ENCODE measurements at places on chromosomes 12 and 14. TPM values are rescaled to one million over a fixed set of nuclear protein-coding genes. Genes with fewer than 3 reads are reported as not detected.

The GPRC5D gene
- not detected for total RNA-seq

DNA sequence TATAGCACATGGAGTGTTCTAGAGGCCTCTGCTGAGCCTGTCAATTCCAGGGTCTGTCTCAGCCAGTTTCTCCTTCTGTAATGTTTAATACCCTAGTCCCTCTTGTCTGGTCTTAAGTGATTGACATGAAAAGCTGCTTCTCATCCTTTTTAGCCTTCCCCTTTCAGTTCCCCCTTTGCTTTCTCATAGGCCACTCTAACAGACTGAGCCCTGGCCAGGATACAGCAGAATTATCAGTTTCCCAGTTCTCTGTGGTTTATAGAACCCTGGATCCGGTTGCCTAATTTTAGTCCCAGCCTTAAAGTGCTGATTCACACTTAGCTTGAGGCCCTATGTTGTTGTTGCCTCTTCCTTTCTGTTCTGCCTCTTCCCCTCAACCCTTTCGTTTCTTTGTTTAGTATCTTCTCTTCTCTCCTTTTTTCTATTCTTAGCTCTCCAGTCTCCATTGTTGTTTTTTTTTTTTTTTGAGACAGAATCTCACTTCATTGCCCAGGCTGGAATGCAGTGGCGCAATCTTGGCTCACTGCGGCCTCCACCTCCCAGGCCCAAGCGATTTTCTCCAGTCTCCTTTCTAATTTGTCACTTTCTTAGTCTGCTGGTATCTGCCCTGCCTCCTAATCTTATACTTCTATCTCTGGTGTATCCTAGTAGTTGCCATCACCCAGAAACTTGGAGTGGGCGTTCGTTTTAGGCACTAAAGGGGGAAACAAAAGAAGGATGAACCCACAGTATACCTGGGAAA, 2.9 kb upstream of the BIN2 start:
- no peak for DNase-seq
- peaks cover 5% of the 10 kb centered on the region for H3K4me1 ChIP-seq
- no peaks in the 10 kb centered on the region for H3K36me3 ChIP-seq
- H3K27ac ChIP-seq = peak overlapping the region; percentile 34
- H3K4me3 ChIP-seq = no peak overlapping the region
- no peaks in the 10 kb centered on the region for H3K27me3 ChIP-seq

- H3K4me3 ChIP-seq = no peak overlapping the region
- H3K36me3 ChIP-seq = no peaks in the 10 kb centered on the region
- peaks cover 3% of the 10 kb centered on the region for H3K4me1 ChIP-seq
- H3K27me3 ChIP-seq = no peaks in the 10 kb centered on the region
- no peak for DNase-seq
Measured at GRCh38 chr14:66444271-66444927, 41.8 kb upstream of the CCDC196 start.

DNA sequence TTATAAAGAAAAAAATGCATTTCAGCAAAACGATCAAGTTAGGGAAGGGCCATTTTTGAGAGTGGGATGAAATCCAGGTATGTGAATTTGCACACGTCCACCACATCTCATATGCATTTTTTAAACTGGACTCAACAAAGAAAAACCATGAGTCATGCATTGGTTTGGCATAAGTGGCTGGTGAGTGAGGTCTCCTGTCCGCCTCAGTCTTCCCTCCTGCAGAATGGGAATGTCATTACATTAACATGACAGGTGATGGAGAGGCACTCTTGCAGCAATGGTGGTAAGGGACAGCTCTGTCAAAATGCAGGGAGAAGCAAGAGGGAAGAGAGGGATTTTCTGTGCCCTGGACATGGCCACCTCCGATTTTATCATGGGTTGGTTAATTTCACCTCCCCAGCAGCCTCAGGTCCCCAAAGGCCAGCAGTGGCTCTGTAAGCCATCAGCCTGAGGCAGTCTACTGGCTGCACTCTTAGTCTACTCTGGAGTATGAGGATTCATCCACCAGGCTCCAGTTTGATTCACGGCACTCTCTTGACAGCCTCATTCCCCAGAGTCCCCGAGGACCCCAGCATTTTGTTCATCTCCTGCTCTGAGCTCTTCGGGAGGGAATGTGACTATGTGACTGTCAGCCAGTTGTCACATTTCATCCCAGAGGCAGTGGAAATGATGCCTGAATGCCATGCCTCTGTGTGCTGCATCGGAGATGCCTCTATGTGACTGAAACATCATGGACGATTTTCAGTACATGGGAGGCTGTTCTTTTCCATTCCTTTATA, 17.1 kb upstream of the PWP1 start:
- no peaks in the 10 kb centered on the region for H3K36me3 ChIP-seq
- no peak for DNase-seq
- no peak overlapping the region for H3K4me3 ChIP-seq
- H3K4me1 ChIP-seq = no peaks in the 10 kb centered on the region
- H3K27me3 ChIP-seq = peaks cover 14% of the 10 kb centered on the region
- no peak overlapping the region for H3K27ac ChIP-seq

The PLA2G1B gene
- not detected for total RNA-seq

GRCh38 chr14:74314576-74314975, 11.8 kb upstream of the ABCD4 start:
- H3K36me3 ChIP-seq = no peaks in the 10 kb centered on the region
- H3K27ac ChIP-seq = no peak overlapping the region
- H3K4me1 ChIP-seq = no peaks in the 10 kb centered on the region
- no peaks in the 10 kb centered on the region for H3K27me3 ChIP-seq
- no peak for DNase-seq
- H3K4me3 ChIP-seq = no peak overlapping the region

DNA sequence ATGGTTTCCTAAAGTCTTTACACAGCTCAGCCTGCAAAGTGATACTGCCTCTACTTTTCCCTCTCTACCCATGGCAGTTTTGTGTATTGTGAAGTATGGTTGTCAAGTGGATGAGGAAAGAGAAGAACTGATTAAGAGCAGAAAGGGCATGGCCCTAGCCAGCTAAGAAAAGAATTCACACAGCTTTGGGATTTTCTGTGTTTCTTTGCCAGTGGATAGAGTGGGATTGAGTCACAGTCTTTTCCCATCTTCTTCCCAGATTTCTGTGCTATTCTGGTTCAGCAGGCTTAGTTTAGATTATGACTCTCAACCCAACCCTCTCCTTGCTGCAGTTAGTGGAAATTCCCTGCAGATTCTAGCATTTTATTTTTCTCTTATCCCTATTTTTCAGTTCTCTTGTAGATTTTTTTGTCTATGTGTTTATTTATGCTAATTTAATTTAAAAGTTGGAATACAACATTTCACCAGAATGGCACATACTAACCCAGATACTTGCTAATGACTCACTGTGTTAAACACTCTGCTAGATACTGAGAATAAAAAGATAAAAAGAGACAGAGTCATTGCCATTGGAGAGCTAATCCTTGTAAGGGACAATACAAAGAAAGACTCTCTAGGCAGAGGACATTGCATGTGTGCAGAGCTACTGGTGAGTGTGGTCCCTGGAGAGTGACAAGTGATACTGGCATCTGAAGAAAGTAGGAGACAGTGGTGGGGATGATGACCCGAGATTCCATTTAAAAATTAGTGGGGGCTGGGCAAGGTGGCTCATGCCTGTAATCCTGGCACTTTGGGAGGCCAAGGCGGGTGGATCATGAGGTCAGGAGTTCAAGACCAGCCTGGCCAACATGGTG, 106.3 kb downstream of the ST8SIA1 start:
- H3K4me3 ChIP-seq = no peak overlapping the region
- no peaks in the 10 kb centered on the region for H3K36me3 ChIP-seq
- H3K27me3 ChIP-seq = no peaks in the 10 kb centered on the region
- no peak for DNase-seq
- H3K27ac ChIP-seq = no peak overlapping the region
- peaks cover 10% of the 10 kb centered on the region for H3K4me1 ChIP-seq

GRCh38 chr12:93111773-93112172, 182.7 kb upstream of the EEA1 start:
- H3K4me1 ChIP-seq = peaks cover 23% of the 10 kb centered on the region
- no peak for DNase-seq
- no peaks in the 10 kb centered on the region for H3K36me3 ChIP-seq
- no peak overlapping the region for H3K4me3 ChIP-seq
- H3K27ac ChIP-seq = no peak overlapping the region

The ZNF839 gene
- 16.5 TPM for total RNA-seq
